Suppressor macrophage treated with lipopolysaccharide for 1 hour (primary cell): ENCODE measurements at places on chromosomes 6 and 20.

DNA sequence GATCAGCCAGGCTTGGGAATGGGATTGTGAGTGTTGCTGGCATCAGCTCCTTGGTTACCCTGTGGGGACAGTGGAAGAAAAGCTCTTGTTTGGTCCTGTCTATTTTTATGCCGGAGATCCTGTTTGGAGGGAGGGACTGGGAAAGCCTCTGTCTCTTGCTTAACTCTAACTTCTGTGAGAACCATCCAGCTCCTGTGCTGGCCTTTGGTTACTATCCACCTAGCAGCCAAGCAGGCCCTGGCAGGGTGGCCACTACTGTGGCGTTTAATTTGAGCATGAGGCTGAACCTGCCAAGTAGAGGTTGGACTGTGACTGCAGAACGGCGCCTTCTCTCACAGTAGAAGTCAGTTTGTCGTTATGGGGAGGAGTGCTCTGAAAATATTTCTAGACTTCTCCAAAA, 193.3 kb downstream of the UTRN start:
- DNase-seq: no peak

DNA sequence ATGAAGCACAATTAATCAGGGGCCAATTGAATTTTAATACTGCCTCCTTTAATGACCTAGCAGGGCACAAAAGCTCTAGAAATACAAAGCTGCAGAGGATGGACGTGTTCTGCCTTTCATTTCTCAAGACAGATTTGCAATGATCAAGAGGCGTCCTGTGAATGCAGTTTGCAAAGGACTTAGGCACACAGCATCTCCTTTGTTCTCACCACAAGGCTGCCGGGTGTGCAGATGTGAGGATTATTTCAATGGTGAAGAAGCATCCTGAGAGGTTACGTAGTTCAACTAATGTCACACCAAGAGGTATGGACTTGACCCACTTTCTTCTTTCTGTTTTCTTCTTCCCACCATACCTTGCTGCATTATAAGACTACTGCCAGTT, 42.9 kb upstream of the SPTLC3 start:
- no peak for DNase-seq

- no peak for DNase-seq
Measured at GRCh38 chr6:14620522-14620921, 502.9 kb downstream of the CD83 start.

- peak; percentile 26 for DNase-seq
Measured at GRCh38 chr6:45420909-45421708, 43.4 kb upstream of the SUPT3H start.

- DNase-seq: no peak
Measured at GRCh38 chr20:44355498-44356352, at the start of gene HNF4A. Gene HNF4A, plus strand, starts transcription at chr20:44355699. Its CDS starts 106 bp downstream, at chr20:44355805.

DNA sequence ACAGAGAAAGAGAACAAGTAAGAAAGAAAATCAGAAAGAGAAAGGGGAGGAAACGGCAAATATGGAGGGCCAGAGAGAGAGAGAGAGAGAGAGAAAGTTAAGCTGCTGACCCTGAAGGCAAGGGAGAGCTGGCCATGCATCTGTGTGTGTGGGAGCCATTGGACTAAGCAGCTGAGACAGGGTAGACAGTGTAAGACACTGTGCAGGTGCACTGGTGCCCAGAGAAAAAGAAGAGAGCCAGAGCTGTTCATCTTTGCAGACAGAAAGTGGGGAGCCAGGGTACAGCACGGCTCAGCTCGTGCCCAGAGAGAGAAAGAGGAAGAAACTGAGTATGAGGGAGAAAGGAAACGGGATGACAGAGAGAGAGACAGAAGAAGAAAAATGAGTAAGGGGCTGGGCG, 24.2 kb upstream of the ZNF318 start:
- DNase-seq: peak; percentile 49

- DNase-seq: no peak
Measured at GRCh38 chr6:46760925-46761324, 14.2 kb downstream of the ANKRD66 start.

DNA sequence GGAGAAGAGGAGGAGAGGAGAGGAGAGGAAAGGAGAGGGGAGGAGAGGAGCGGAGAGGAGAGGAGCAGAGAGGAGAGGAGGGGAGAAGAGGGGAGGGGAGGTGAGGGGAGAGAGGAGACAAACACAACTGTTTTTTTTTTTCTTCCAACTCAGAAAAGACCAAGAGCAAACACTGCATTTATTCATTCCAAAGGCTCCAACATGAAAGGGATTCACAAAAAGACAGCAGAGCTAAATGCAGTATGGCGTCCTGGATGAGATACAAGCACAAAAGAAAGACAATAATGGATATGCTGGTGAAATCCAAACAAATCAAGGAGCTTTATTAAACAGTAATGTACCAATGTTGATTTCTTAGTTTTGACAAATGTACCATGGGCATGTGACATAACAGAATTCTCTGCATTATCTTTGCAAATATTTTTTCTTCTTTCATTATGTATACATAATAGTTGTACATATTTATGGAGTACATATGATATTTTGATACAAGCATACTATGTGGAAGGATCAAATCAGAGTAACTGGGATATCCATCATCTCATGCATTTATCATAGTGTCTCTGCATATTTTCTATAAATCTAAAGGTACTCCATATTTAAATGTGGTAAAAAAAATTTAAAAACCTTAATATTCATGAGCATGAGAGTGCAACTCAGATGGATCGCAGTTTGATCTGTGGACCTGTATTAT, 204.6 kb downstream of the CBLN4 start:
- no peak for DNase-seq

DNA sequence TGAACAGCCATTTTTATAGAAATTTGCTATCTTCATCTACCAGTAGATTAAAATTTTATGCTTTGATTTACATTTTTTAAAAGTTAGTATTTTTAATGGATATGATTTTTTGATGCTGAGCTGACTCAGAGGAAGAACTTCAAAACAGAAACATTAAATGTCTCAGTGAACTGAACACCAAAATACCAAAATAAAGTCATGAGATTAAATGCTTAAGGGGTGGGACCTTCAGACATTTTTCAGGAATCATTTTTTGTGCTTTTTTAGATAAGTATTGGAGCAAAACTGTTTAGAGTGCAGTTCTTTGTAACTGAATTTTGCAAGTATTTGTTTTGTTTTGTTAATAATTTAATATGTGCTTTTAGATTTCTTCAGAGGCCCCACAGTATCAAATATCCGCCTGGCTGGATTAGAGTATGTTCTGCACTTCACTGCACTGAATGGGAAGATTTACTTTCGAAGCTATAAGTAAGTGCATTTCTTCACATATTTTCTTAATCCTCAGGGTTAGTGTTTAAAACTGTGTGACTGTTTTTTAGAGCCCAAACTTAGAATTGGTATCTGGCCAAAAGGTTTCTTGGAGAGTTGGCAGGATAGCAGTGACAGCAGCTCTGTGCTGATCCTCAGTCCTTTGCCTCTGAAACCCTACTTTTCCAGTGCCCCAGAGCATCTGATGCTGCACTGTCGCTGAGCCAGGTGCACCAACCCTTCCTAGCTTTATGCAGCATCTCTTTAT, 33.7 kb downstream of the RPF2 start:
- DNase-seq: no peak

GRCh38 chr6:17458966-17459365, 65.6 kb downstream of the CAP2 start:
- no peak for DNase-seq

- peak; percentile 86 for DNase-seq
Measured at GRCh38 chr6:159042003-159042825, 2.6 kb downstream of the TAGAP start.

DNA sequence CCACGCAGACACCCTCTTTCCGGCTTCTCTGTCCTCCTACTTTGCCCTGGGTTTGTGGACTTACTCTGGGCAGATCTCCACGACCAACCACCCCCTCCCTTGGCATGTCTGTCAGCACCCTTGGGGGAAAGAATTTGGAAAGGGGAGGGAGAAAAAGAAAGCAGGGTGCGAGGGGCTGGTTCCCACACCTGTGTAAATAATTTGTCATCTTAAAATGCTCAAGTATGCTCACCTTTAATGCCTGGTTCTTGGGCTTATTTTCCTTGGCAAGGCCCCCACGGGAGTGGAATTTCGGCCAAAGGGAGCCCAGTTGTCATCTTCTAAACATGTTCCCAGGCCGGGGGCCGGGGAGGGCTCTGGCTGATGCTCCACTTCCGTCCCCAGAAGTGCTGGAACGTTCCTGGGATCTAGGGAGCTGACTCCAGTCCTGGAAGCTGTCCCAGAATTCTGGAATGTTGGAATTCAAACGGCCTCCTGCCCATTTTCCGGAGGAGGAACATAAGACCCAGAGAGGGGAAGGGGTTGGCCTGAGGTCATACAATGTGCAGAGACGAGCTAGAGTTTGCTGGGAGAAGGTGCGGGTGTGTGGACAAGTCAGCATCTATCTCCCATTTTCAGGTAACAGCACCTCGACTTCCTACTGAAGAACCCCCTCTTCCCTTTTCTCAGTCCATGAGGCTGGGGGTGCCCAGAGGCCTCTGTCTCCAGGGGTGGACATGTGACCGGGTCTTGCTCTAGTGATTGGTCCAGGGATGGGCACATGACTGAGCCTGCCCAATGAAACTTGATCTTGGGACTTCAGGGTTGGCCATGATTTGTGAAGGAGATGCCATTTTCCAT, 122.3 kb downstream of the CEBPB start:
- DNase-seq: no peak
